ENCODE measurements at places on chromosomes 2 and 18.
A peak's percentile ranks its signal among the peaks of the same experiment; 100 is the strongest.

DNA sequence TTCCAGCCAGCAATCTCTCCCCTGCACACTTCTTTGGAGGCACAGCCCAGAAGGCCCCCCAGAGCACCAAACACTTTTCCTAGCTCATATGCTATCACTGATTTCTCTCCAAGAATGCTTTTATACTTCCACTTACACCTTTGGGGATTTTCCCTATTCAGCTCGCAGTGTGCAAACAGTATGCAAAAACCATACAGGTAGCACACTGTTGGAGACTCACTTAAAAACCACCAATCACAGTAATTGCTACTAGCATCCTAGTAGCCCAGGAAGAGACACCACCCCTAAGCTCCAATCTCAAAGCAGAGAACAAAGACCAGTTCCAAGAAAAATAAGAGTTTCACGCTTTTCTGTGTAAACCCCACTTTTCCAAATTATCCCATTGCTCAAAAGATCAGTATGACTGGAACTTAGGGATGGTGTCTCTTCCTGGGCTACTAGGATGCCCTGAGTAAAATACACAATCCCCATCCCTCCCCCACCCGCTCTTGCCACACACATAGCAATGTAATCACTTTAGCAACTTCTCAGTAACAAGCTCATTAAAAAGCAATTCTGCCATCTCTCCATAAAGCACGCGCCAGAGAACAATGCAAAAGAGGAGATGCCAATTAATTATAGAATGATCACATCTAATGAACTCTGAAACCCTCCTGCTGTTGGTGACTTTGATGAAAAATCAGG, 43.0 kb downstream of the KLF7 start:
- no peak for DNase-seq

- no peak for DNase-seq
These were observed 543.0 kb downstream of the PLCL1 start for GRCh38 chr2:198347349-198347748.

- no peak for DNase-seq
These were observed 181.3 kb downstream of the INSIG2 start for GRCh38 chr2:118269408-118270051.

GRCh38 chr2:168713325-168713724, 89.1 kb upstream of the NOSTRIN start:
- no peak for DNase-seq

- DNase-seq = peak; percentile 26
These were observed 107.2 kb upstream of the L3MBTL4 start for GRCh38 chr18:6521803-6522418.

GRCh38 chr2:67066782-67067181, 330.4 kb upstream of the ETAA1 start:
- DNase-seq = no peak

DNA sequence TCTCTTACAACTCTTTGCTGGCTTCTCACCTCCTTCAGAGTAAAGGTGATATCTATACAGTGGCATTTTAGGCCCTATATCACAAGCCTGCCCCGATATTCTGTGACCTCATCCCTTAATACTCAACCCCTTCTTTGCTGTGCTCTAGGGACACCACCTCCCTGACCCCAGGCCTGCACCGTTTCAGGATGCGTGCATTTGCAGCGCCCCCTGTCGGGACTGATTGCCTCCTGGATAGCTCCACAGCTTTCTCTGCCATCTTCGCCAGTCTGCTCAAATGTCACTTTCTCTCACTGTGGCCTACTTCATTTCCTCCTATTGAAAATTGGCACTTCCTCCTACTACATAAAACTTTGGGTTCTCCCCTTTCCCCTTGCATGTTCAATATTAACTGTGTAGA, 289.6 kb downstream of the SOCS6 start:
- DNase-seq = no peak

GRCh38 chr2:117820444-117820843, 6.0 kb downstream of the DDX18 start:
- no peak for DNase-seq

- no peak for DNase-seq
These were observed 67.5 kb upstream of the CD226 start for GRCh38 chr18:70015127-70015526.

- no peak for DNase-seq
These were observed 197.8 kb upstream of the SIX2 start for GRCh38 chr2:45207101-45207500.

Data from small intestine (tissue), 16 donors.